ENCODE measurements at places on chromosomes 12 and 14.

- DNase-seq = no peak
These were observed 57.8 kb downstream of the SSH1 start for GRCh38 chr12:108799401-108800243.

GRCh38 chr14:59320763-59321625, 132.5 kb downstream of the DAAM1 start:
- DNase-seq = peak; percentile 4

DNA sequence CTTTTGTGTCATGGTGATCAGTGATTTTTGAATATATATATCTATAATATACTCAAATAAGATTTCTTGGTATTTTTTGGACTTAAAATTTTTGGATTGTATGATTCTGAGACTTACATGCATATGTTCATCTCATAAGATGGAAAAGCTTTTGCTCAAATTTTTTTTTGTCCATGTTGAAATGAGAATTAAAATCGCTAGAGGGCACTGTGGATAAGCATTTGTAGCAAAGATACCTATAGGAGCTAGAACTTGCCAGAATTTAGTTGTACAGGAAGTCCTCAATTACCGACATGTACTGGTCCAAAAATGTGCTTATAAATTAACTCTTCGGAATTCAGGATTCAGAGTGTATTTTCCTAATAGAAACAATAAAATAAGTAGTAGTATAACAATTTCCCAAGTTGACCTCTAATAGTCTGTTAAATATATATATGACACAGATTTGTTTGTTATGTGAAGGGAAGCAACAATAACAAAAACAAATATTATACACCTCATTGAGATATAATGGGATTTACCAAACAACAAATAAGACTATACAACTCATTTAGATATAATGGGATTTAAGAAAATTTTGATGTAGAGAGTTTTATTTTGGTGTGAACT, 179.6 kb downstream of the TMEM117 start:
- DNase-seq = peak; percentile 50

- no peak for DNase-seq
These were observed 158.9 kb upstream of the BTG1 start for GRCh38 chr12:92304371-92305055.

- DNase-seq = no peak
These were observed 86.0 kb downstream of the AACS start for GRCh38 chr12:125151284-125151683.

DNA sequence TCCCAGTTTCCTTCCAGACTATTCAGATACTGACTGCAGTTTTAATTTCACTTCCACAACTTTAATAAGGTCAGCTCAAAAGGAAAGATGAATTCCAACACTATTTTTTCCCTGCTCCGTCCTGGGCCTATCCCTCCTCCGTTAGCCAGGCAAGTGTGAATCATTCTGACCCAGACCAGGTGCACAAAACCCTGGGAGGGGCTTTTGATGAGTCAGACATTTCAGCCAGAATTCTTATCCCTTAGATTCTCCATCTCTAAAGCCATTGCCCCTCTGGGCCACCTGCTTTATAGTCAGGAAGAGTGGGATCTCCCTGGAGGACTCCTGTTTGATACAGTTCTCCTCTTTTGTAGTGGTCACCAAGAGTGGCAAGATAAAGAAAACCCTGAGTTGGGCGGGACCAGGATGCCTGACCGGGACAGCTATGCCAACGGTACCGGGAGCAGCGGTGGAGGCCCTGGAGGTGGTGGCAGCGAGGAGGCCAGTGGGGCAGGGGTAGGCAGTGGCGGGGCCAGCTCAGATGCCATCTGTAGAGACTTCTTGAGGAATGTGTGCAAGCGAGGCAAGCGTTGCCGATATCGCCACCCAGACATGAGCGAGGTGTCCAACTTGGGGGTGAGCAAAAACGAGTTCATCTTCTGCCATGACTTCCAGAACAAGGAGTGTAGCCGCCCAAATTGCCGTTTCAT, 2.2 kb downstream of the ZC3H10 start:
- DNase-seq = no peak

DNA sequence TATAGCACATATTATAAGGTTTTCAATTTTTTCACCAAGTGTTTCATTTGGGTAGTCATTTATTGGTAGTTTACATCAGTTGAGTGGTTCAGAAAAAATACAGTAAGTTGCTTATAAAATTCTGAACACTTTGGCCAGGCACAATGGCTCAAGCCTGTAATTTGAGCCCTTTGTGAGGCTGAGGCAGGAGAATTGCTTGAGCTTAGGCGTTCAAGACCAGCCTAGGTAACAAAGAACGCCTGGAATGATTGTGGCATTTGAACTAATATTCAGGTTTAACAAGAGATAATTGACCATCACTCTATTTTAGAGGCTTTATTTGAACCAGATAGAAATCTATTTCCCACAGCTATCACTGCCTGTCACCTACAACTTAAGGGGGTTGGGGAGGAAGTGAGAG, 22.7 kb downstream of the HIF1A start:
- DNase-seq = no peak

GRCh38 chr12:104975587-104976343, 10.4 kb upstream of the NOPCHAP1 start:
- no peak for DNase-seq

DNA sequence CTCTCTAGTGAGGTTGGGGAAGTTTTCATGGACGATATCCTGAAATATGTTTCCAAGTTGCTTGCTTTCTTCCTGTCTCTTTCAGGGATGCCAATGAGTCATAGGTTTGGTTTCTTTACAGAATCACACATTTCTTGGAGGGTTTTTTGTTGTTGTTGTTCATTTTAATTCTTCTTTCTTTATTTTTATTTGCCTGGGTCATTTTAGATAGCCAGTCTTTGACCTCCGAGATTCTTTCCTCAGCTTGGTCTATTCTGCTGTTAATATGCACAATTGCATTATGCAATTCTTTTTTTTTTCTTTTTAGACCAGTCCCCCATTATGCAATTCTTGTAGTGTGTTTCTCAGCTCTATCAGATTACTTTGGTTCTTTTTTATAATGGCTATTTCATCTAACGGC, 338.9 kb downstream of the AEBP2 start:
- no peak for DNase-seq

- DNase-seq = no peak
These were observed 17.1 kb downstream of the SDSL start for GRCh38 chr12:113439301-113439597.

DNA sequence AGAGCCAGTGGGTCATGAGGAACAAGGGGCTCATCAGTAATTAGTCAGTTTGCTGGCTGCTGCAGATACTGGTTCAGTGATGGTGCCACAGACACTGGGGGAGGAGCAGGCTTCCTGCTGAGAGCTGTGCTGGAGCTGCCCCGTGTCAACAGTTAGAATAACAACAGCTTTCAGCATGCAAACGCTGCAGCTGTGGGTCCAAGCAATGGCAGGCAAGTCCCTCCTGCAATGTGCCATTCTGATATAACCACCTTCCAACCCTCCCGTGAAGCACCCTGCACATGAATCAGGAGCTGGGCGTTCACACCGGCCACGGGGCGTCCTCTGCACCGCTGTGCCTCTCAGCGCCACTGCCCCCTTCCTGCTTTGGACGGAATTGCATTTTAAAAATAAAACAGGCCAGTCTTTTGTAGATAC, 258.4 kb upstream of the SFSWAP start:
- peak; percentile 49 for DNase-seq

GRCh38 chr14:103031956-103032355, 25.4 kb downstream of the CDC42BPB start:
- no peak for DNase-seq

GRCh38 chr12:43347026-43347425, 205.0 kb downstream of the ADAMTS20 start:
- no peak for DNase-seq

DNA sequence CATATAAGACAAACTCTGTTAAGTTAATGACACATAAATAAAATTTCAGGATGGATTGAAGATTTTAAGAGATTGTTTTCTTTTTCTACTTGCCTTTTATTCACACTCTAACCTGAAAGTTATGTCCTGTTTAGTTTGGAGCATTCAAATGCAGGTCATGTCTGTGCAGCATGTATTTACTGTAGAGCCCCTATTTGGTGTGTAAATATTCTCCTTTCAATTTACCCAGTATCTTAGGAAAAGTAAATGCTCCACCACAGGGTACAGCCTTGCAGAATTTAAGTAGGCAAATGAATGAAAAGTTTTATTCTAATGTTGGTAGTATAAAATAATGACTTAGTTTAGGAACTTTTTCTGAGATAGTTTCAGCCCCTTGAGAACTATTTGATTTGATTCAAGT, 6.2 kb upstream of the DCN start:
- no peak for DNase-seq

GRCh38 chr12:75509621-75510020, 1.8 kb downstream of the KRR1 start:
- no peak for DNase-seq

- DNase-seq = no peak
These were observed 170.7 kb upstream of the E2F7 start for GRCh38 chr12:77236066-77236465.

GRCh38 chr12:22979854-22980469, 355.0 kb downstream of the ETNK1 start:
- DNase-seq = no peak

DNA sequence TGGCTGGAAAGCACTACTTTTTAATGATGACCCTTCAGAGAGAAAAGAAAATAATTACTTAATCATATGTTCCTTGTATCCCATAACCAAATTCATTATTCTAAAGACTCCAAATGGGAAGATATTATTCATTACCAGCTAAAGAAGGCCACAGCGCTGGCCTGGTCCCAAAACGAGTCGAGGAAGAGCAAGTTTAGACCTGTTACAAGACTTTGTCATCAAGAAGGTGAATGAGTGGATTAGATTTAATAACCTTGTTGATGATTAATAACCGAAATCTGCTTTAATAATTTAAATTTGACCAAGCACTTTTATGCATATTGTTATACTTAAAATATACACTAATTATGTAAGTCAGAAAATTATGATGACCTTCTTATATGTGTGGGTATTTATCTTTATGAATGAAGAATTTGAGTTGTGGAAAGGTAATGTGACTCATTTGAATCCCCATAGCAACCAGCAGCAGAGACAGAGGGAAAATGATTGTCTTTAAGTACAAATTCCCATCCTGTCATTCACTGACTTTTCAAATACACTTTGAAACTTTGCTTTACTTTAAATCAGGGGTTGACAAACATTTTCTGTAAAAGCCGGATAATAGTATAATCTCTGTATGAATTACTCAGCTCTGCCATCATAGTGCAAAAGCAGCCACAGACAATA, 200.3 kb upstream of the NPAS3 start:
- no peak for DNase-seq

DNA sequence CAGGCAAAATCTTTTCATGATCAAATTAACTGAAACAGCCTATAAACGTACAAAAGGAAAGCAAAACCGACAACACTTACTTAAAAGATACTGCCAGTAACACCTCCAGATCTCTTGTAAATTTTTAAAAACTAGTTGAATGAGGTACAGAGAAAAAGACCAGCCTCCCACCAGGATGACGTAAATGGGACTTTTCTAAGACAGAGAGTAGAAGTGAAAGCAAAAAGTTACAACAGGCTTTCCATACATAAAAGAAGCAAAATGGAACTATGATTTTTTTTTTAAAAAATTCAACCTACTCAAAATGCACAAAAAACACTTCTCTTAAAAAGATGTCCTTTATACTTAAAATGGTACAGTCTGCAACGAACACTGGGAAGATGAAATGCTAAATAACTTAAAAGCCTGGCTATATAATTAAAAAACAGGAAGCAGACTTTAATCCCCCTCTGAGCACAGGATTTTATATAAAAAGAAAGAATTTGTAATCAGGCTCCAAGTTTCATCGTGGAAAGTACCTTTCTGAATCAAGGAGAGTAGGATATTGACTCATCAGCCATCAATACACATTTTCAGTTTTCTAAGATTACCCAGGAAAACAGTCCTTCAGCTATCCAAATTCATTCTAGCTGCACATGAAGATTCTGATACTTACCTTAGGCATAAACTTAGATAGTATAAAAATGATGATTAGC, 14.2 kb upstream of the MYO1A start:
- DNase-seq = peak; percentile 73

DNA sequence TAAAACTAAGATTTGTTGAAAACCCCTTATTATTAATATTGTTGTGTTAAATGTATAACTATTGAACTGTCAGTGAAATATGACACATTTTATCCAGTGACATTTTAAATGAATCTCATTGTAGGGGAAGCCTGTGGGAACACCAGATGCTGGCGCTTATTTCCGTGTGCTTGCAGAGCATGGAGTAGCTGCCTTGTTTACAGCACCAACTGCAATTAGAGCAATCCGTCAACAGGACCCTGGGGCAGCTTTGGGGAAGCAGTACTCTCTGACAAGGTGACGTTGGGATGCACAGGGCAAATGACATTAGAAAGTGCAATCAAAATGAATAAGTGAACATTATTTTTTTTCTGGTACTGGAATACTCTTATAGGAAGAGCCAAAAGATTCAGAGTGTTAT, 96.8 kb downstream of the ACSS3 start:
- no peak for DNase-seq

GRCh38 chr14:33951183-33951840, 438 bp upstream of the EGLN3 start:
- DNase-seq = no peak

- DNase-seq = no peak
These were observed 19.2 kb upstream of the MGAT4C start for GRCh38 chr12:86275356-86275755.

- DNase-seq = no peak
These were observed 227.5 kb upstream of the LMO3 start for GRCh38 chr12:16833376-16834015.

GRCh38 chr12:97960225-97960624, 497.6 kb downstream of the RMST start:
- no peak for DNase-seq

GRCh38 chr14:59690426-59690825, 113.8 kb upstream of the CCDC175 start:
- no peak for DNase-seq

DNA sequence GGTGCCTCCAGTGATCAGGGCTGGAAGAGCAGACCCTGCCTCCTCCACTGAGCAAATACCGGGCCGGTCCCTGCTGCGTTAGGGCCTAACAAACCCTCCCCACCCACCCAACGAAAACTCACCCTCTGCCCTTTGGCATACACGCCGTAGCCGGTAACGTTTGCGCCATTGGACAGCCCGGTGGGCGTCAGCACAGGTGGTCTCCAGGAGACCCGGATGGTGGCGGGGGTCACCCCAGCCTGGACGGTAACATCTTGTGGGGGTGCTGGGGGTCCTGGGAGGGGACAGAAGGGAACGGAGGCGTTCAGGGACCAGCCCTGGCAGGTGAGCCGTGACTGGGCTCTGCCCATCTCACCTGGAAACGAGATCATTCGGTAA, 100.5 kb downstream of the PIWIL1 start:
- DNase-seq = no peak

GRCh38 chr12:114598111-114598510, 85.9 kb downstream of the TBX3 start:
- DNase-seq = no peak

- DNase-seq = no peak
These were observed 55.6 kb downstream of the OSBPL8 start for GRCh38 chr12:76503957-76504356.

GRCh38 chr14:21098076-21098891, at the start of gene ZNF219:
TSS of gene ZNF219 (minus strand) at chr14:21098655. CDS start at chr14:21093591, 5,064 bp downstream.
- no peak for DNase-seq

- DNase-seq = no peak
These were observed 11.3 kb upstream of the SLC41A2 start for GRCh38 chr12:104969343-104969742.
